ENCODE measurements at places on chromosomes 7 and 10.

- DNase-seq: no peak
Measured at GRCh38 chr10:90723416-90724068, 134.3 kb downstream of the HTR7 start.

DNA sequence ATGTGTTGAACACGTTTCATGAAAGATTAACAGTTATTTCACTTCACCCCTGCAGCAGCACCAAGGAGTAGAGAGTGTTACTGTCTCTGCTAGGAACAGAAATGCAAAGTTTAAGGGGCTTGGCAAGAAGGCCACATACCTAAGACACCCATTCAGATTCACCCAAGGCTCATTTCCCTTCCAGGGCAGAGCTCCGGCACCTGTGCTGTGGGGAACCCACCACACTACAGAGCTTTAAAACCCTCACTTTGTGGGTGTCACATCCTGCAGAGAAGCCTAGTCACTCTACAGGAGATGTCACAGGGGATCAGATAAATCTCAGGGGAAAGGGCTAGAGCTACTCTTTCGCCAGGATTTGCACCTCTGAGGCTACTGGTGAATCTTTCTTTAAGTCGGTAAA lies 176.1 kb upstream of the KLF6 start:
- DNase-seq: no peak

DNA sequence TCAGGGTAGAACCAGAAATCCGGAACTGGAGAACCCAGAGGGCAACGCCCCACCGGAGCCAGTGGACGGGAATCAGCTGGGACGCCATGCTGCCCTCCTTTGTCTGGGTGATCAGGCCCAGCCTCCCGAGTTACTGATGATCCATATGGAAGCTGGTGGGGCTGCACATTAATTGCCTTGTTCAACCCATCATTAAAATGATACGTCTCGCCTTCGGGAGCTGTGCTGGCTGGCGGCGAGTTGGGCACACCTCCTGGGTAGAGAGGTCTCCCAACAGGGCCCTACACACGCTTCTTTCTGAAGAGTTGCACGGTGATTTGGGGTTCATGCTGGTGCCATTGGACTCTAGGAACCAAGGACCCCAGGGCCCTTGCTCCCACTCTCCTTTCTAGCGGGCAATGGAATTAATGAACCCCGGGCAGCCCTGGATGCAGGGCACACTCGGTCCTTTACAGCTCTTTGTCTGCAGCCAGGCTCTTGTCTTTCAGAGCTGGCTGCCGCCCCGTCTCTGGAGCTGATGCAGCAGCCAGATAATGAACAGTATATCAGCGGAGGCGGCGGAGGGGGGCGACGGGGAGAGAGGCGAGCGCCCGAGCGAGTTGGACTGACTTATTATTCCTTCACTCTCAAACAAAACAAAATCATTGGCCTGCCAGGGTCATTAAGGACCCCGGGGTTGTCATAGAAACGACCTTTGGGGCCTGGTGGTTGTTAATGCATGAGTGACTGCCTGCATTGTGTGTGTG lies 412.2 kb upstream of the ZMIZ1 start:
- DNase-seq: no peak

DNA sequence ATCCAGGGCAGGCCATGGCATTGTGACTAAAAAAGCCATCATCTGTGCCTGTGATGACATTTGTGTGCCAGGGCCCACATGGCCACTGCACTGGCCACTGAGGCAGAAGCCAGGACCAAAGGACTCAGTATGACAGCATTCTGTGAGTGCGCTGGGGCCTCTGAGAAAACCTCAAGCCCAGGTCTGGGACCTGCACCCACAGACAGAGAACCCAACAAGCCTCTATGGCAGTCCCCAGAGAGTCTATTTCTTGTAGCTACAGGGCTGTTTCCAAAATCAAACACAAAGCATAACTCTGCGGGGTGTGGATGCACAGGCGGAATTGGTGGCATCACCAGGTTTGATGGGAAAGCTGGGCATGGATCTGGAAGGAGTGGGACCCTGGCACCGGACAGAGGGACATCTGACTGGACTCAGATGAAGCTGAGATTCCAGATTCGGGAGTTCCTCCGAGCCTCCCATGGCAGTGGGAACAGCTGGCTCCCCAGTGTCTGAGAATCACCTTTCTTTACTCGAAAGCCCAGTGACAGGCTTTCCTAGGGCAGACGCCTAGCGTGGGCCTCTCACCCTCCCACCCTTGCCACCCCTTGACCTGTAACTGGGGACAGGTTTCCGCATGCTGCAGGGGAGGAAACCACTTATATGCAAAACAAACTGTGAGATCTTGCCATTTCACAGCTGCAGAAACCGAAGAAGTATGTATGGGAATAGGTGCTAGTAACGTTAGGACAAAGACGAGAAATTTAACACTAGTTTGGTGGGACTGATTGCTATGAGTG lies 70.6 kb upstream of the RHEB start:
- no peak for DNase-seq

GRCh38 chr7:138506764-138507163 lies 46.7 kb downstream of the TRIM24 start:
- DNase-seq: no peak

DNA sequence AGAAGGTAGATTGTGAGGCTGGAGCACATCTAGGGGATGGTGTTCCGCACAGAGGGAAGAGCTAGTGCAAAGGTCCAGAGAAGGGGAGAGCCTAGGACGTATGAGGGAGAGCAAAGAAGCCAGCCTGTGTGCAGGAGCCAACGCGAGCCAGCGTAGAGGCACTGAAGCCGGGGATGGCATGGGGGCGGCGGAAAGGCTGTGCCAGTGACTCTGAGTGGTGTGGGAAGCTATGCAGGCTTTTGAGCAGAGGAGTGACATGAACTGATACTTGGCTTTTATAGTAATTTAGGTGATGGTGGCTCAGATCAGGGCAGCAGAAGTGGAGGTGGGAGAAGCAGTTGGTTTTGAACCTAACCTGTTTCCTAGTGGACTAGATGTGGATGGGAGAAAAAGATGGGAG lies 65.8 kb downstream of the ATXN7L1 start:
- DNase-seq: no peak

- no peak for DNase-seq
Measured at GRCh38 chr7:43248961-43249822, 136.7 kb downstream of the HECW1 start.

DNA sequence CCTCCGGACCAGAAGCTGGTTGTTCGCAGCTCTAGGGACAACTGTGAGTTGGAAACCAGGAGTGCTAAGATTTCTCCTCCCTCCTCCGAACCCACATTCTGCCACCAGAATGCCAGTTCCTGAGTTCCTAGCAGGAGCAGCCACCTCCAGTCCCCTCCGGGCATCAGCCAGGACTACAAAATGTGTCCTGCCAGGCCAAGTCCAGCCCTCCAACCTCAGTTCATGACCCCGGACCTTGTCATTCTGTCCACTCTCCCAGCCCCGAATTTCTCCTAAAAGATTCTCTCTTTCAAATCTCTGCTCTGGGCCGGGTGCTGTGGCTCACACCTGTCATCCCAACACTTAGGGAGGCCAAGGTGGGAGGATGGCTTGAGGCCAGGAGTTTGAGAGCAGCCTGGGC lies 2.3 kb downstream of the ZAN start:
- DNase-seq: no peak

- no peak for DNase-seq
Measured at GRCh38 chr10:99369126-99369525, 40.0 kb downstream of the CNNM1 start.

GRCh38 chr7:157136372-157136771 lies 2.4 kb upstream of the UBE3C start:
- no peak for DNase-seq

GRCh38 chr7:84900215-84900614 lies 286.6 kb downstream of the SEMA3D start:
- DNase-seq: no peak

DNA sequence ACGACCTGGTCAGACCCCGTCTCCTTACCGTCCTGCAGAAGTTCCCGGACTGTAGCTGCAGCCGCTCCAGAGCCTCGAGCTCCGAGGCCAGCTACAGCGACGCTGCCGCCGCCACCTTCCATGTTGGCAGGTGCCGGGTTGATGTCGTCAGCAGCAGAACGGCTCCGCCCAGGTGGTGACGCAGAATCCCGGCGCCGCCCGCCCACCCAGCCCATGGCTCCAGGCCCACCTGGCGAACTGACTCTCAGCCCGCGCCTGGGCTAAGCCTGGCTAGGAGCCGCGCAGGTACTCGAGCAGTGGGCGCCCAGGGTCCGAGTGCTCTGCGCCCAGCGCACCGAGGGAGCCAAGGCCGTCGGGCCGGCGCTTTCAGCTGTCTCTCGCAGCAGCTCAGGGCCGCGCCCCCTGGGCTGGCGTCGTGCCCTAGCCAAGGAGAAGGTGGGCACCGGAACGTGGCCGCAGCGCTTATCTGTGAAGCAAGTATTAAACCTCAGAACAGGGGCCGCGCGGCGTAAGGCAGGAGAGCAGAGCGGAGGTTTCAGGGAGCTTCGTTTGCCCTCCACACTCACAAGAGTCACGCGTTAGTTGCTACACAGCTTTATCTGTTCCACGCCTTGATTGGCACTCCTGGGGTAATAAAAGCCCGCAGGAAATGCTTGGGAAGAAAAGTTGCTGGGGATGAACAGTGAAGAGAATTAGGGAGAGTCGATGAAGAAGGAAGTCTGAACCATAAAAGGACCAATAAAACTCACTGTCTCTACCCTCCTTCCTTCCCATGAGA lies at the start of the genes COG5 and DUS4L:
COG5 (minus strand) TSS at position 146 of the 778 bp plus-strand sequence; CDS start at position 122, 24 bp downstream.
DUS4L (plus strand) TSS at position 197 of the 778 bp plus-strand sequence. CDS start 3,100 bp downstream, outside the sequence.
- peak; percentile 78 for DNase-seq
